ENCODE measurements at places on chromosomes 2 and 18.

DNA sequence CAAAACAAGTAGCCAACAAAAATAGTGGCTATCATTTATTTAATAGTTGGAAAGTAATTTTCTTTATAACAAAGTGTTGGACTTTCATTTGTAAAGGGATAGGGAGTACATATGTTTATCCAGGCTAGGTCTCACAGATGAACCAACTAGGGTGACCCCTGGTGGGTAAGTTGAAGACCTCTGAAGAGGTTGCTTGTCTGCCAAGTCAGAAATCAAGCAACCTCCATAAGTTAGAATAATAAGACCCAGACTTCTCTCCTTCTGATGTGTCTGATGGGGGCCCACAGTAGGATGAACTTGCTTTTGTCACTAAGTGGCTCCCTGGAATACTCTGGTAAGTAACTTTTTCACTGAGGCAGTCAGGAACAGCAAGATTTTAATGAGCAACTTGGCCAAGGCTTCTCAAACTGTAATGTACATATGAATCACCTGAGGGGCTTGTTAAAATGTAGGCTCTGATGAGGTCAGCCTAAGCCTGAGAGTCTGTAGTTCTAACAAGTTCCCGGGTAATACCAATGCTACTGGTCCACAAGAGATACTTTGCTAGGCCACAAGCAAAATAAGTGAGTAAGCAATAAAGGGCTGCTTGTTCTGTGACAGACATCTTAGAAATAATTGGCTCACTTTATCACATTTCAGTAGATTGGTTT is 319.6 kb downstream of the PIK3C3 start:
- DNase-seq: no peak

DNA sequence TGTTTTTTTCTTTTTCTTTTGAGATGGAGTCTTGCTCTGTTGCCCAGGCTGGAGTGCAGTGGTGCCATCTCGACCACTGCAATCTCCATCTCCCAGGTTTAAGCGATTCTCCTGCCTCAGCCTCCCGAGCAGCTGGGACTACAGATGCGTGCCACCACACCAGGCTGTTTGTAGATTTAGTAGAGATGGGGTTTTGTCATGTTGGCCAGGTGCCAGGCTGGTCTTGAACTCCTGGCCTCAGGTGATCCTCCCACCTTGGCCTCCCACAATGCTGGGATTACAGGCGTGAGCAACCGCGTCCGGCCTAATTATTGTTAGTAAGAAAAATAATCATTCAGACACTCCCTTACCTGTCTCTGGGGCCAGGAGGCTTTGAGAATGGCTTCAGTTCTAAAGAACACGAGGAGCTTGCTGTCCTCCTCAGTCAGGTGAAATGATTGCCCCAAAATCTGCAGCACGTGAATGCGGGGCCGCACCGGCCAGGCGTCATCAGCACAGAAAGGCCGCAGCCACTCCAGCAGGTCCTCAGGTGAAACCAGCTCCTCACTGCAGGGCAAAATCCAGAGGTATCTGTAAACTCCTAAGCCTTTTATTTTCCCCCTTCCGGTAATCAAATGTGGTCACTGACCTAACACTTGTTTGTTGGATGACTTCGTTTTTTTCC is 342.6 kb downstream of the NBAS start:
- DNase-seq: no peak

DNA sequence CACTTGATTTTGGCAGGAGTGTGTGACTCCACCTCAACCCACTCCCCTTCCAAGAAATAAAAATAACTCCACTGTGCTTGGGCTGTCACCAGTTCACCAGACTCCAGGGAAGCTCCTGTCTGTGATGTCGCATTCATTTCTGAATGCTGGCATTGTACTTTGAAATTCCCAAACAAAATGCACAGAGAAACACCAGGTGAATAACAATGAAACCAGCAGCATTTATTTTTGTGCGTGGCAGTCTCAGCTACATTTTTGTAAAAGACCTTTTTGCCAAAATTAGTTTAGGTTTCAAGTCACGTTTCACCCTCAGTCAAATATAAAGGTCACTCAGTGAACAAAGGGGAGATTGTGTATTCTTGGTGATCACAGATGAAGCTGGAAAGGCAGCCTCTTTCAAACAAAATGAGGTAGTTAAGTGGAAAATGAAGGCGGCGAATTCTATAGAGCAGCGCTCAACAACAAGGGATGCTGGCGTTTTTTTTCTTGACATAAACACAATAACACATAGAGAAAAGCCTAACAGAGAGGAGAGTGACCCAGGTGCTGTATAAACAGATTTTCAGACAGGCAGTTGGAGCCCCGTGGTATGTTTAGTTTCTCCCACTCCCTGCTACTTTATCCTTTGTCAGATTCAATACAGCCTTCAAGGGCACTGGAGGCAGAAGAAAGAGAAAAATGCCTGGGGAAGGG is 210.3 kb upstream of the GCFC2 start:
- no peak for DNase-seq

GRCh38 chr2:6025391-6025790 is 333.2 kb downstream of the SOX11 start:
- no peak for DNase-seq

DNA sequence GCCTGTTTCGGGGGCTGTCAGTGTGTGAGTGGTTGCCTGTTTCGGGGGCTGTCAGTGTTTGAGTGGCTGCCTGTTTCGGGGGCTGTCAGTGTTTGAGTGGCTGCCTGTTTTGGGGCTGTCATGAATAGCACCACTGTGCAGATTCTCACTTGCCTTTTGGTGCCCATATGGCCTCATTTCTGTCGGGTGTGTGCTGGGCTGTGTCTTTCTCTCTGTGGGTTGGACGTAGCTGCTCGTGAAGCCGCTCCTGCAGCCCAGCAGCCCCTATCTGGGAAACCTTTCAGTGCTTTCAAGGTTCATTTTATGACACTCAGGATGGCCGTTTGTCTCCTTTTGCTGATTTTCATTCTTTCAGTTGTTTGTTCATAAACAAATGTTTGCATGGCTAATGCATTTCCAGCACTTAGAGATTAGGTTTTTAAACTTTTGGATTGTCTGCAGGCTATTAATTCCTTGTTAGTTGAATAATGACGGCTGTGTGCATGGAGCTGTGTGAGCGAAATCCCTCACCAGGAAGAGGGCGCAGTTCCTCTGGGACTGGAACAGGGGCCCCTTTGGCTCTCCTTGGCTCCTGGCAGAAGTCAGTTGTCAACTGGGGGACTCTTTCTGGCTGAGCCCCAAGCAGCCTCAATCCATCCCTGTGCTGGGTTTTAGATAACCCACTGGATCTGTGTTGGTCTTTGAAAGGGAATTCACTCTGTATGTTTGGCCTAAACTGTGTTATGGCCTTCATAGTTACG is 10.8 kb downstream of the AGAP1 start:
- DNase-seq: no peak

GRCh38 chr18:40387130-40387787 is 1567.8 kb upstream of the PIK3C3 start:
- no peak for DNase-seq

DNA sequence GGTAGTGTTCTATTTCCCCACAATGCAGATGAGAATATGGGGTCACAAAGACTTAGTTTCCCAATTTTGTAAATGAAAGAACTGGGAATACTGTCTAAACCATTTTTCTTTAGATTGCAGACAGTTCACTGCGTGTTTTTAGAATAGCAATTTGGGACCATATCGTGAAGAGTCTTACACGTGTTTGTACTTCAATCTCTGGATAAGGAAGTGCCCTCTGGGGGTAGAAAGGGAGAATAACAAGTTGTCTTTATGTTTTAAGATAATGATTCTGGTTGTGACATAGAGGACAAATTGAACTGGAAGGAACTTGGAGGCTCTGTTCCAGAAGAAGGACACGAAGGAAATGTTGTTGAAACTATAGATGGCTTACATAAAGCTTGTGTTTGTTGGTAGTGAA is 457.7 kb downstream of the CBLN2 start:
- no peak for DNase-seq

- DNase-seq: no peak
These were observed 82.8 kb downstream of the SMAD2 start for GRCh38 chr18:47847635-47848034.

- no peak for DNase-seq
These were observed 28.8 kb upstream of the NEDD4L start for GRCh38 chr18:58015065-58015780.

GRCh38 chr2:224222291-224222690 is 179.6 kb downstream of the FAM124B start:
- no peak for DNase-seq

DNA sequence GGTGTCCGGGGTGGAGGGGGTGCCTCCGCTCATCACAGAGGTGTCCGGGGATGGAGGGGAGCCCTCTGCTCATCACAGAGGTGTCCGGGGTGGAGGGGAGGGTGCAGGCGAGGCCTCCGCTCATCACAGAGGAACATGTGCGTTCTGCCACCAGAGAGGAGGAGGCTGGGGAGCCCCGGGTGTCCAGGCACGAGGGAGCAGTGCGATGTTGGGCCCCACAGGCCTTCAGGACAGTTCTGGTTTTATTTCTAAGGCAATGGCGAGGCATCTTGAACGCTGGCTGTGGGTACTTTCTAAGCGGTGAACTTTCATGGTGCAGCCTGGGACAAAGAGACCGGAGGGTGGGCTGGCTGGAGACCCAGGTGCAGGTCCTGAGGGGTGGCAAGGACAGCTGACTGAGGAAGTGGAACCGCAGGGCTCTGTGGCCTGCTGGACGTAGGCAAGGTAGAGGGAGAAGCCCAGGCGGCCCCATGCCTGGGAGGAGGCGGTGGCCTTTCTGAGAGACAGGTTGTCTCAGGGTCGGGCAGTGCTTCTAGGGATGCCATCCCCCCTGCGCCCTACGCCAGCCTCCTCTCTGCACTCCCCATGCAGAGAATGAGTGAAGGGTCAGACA is 196.6 kb upstream of the SALL3 start:
- DNase-seq: no peak

DNA sequence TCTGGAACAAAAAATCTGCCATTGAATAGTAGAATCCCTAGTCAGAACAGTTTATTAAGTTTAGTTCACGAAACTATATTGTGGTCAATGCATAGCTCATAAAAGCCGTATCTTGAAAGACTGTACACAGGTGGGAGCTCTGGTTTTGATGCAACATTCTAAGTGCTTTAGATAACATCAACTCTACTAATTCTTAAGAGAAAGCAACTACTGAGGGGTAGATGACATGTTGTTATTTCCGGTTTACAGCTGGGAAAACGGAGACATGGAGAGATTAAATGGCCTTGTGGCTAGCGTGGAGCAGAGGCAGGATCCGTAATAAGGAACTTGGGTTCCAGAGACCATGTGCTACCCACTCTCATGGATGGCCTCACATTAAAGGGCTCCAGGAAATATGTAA is 4.2 kb upstream of the ITGA6 start:
- no peak for DNase-seq

DNA sequence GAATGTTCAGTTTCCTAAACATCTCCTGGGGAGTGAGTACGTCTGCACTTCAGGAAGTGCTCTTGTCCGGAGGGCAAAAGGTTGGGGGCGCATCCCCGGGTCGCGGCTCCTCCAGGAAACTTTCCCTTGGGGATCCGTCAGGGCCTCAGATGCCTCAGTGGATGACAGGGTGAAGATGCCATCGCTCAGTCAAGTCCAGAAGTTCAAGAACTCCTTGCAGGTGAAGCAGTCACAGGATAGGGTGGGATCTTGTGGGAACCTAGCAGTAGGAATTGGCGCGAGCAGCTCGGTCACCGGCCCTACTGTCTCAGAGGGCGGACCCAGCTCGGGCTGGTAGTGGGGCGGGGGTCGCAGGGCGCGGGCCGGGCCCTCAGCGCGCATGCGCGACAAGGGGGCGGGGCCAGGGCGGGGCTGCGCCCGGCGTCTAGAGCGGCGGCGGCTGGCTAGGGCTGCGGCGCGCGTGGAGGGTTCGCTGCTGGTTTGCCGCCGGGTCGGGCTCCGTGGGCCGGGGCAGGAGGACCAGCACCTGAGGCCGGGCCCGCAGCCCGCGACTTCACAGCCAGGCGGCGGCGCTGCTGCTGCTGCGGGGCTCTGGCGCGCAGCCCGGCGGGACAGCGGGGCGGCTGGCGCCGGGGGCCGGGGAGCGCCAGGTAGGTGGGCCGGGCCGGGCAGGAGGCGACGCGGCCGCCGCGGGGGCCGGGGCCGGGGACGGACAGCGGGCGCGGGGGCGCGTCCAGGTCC is at the start of gene INPP4A:
Gene INPP4A, plus strand, starts transcription at position 423 of the 741 bp plus-strand sequence. CDS start 75,191 bp downstream, outside the sequence.
- DNase-seq: peak; percentile 70

DNA sequence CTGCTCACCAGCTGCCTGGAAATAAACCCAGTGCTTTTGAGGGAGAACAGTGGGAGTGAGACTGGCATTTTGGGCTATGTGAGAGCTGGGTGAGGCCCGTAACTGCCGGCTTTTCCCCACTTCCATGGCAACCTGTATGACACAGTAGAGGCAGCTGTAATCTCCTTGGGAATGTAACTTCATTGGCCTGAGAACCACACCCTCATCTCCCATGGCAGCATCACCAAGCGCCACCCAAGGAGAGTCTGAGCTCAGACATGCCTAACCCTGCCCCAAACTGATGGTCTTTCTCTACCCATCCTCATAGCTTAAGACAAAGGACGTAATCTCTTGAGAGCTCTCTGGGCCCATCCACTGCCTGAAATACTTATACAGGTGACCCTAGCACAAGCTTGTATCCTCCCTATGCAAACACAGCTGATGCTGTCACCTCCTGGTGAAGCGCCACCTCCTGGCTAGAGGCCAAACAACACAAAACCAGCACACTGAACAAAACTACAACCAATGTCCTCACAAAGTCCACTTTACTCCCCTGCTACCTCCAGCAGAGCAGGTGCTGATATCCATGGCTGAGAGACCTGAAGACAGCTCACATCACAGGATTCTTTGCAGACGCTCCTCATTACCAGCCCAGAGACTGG is 763.4 kb upstream of the NRXN1 start:
- DNase-seq: no peak

DNA sequence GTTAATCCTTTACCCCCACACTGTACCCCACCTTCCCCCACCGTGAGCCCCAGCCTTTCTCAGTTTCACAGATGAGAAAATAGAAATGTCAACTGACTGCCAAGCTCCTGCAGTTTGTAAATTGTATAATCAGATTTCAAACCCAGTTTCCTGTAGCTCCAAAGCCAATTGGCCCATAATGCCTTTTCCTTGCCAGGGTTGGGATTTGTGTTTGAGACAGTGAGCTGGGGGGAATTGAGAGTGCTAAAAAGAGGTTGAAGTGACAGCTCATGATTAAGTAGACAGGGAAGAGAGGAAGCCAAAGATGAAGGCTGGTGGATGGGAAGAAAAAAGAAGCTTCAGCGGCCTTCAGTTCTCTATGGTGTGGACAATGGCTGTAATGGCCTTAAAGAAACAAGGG is 10.7 kb downstream of the OSBPL6 start:
- DNase-seq: no peak

- DNase-seq: no peak
These were observed 28.2 kb downstream of the CDKL4 start for GRCh38 chr2:39215545-39215944.

GRCh38 chr2:1652034-1652790 is 92.1 kb downstream of the PXDN start:
- no peak for DNase-seq

GRCh38 chr18:9708057-9708433 is at the start of gene RAB31:
Gene RAB31, plus strand, starts transcription at chr18:9708301. Its CDS starts 105 bp downstream, at chr18:9708406.
- no peak for DNase-seq

DNA sequence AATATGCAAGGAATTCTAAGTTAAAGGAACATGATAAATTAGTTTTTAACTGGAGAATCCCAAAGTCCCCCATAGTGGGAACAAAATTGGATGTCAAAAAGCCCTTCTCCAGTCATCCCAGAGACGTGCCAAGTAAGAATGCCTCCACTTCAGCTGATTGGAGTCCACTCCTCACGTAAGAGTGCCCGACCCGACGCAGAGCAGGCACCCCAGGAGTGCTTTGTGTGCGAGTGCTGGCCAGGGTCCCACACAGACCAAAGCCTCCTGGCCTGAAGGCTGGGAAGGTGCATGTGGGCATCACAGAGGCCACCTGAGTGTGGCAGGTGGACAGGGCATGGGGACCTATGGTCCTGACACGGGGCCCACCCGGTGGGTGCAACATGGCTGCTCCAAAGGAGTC is 183.5 kb downstream of the GLI2 start:
- DNase-seq: no peak
